ENCODE measurements at places on chromosomes 16 and 17.

DNA sequence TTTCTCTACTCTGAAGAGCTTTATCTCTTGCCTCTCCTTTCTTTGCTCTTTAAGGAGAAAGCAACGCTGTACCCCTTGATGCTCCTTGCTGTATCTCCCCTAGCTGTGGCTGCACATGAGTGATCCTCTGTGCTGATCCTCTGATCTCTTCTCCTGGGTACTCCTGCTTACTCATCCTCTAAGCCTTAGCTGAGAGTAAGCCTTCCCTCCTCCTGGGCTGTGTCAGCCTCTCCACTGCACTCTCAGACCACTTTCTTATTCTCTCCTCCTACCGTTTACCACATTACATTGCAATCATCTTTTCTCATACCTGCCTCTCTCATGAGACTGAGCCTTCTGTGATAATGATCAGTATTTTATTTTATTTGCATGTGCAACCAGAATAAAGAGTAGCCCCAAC is 25.1 kb downstream of the SOX9 start:
- DNase-seq, result no peak

GRCh38 chr17:49298371-49298976 is 63.6 kb downstream of the ZNF652 start:
- no peak for DNase-seq

DNA sequence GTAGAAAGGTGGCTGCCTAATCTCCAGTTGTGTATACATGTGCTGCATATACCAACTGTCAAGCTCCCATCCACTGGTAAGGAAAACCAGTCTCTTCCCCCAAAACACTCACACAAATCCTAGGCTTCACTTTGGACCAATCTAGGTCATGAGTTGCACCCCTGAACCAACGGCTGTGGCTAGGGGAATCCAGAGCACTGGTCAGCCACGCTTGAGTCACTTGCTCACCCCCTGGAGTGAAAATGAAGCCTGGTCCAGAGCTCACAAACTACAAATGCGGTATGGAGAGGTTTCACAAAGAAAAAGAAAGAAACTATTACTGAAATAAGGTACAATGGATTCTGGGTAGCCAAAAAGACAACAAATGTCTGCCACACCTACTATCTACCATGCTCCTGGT is 66.1 kb upstream of the NLK start:
- DNase-seq, result no peak

- DNase-seq, result no peak
Measured at GRCh38 chr17:19345486-19346350, 16.8 kb downstream of the B9D1 start.

DNA sequence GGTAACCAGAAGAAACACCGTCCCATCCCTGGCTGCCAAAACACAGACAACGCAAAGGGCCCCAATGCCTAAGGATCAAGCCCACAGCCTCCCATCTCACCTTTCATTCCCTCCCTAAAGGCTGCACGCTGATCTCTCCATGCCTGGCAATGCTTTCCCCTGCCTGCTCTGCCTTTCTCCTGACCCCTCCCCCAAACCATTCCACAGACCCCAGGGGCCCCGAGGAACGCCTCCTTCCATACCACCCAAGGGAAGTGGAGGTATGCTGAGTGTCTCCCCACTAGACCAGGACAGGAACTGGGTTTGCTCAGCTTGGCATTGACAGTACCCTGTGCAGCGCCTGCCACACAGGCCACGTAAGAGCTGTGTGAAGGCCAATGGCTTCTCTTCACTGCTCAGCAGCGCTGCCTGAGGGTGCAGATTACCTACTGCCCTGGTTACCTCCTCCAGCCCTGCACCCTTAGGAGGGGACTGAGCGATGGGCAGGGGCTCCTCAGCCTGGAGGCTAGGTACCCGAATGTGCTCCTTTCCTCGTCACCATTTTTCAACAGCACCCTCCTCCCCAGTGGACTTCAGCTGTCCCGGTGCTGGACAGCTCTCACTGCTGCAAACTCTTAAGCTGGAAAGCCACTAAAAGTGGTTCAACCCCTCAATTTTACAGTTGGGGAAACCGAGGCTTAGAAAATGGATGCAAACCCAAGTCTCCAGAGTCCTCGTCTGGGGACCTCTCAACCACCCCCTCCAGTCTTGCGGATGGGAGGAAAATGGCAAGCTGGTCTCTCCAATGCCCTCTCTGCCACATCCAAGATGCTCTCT is 45.0 kb downstream of the SRCIN1 start:
- DNase-seq, result no peak

DNA sequence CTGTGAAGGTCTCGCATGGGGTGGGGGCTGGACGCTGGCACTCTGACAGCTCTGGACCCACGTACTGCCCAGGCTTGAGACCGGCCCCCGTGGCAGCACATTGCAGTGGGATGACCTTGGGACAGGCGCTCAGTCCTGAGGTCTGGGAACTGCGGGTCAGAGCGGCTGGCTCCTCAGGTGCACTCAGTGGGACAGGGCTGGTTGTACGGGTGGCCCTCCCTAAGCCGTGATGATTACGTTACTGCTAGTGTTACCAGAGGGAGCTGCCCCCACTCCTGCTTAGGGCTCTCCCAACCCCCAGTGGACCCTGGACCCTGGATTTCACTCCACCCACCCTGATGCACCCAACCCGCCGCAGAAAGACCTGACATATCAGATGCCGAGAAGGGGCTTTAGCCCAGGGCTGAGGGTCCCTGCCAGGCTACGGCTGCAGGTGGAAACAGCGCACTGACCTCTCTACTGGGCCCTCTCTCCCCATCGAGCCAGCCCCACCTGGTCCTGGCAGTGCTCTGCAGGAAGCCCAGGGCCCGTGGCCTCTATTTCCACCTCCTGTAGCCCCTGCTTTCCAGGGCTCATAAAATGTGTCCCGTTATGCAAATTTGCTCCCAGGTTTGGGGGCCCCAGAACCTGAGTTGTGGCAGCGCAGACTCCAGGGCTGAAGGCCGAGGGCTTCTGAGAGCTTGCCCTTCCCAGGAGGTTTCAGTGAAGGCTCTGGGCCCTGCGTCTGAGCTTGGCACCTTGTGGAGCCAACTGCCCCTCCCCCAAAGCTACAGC is 77.2 kb downstream of the RTN4RL1 start:
- no peak for DNase-seq

DNA sequence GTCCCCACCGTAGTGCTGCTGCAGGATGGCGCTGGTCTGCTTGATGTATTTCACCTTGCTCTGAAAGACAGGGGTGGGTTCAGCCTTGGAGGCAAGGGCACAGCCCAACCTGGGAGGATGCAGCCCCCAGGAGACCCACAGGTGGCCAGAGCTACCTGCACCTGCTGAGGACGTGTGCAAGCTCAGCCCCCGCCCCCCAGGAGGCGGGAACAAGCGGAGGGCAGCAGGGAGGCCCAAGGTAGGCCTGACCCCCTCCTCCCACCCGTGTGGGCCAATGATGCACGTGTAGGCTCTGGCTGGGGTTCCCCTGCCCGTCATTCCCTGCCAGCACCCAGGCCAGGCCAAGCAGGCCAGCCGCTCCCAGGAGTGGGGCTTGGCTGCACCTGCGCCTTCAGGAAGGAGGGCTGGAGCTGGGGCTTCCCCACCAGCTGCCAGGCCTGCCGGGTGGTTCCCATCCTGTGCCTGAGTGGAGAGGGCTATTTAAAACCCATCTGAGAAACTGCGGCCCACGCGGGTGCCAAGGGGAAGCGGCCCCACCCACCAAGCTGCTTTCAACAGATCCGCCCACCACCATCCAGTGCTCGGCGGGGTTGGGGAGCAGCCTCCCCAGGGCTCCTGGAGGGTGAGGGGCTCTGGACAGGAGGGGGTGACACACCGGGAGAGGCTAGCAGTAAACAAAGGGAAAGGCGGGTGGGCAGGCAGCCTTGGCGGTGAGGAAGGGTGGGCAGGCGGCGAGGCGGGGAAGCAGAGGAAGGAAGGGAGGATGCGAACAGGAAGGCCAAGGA is 3.8 kb downstream of the NTHL1 start:
- DNase-seq, result no peak

GRCh38 chr17:63930951-63931575 is 1.1 kb downstream of the CD79B start:
- no peak for DNase-seq

- DNase-seq, result no peak
Measured at GRCh38 chr16:84780063-84780462, 39.7 kb upstream of the CRISPLD2 start.

GRCh38 chr16:4376893-4377572 is 5.4 kb downstream of the VASN start:
- DNase-seq, result no peak

GRCh38 chr16:88939245-88939971 is 37.6 kb downstream of the CBFA2T3 start:
- no peak for DNase-seq
